ENCODE measurements at places on chromosomes 12 and 14.

- no peak for DNase-seq
These were observed 1002.3 kb downstream of the FLRT2 start for GRCh38 chr14:86532219-86532618.

DNA sequence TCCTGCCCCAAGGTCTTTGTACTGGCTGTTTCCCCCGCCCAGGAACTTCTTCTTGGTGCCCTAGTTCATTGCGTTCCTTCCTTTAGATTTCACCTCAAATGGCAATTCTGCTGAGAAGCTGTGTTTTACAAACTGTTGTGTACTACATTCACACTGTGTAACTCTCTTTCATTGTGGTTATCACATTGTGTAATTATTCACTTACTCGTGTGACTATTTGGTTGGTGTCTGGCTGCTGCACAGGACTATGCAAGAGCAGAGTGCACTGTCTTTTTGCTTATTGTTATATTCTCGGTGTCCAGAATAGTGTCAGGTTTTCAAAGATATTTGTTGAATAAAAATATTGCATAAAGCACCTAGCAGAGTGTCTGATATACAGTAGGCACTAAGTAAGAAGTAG is 177.2 kb upstream of the PRICKLE1 start:
- DNase-seq = no peak

DNA sequence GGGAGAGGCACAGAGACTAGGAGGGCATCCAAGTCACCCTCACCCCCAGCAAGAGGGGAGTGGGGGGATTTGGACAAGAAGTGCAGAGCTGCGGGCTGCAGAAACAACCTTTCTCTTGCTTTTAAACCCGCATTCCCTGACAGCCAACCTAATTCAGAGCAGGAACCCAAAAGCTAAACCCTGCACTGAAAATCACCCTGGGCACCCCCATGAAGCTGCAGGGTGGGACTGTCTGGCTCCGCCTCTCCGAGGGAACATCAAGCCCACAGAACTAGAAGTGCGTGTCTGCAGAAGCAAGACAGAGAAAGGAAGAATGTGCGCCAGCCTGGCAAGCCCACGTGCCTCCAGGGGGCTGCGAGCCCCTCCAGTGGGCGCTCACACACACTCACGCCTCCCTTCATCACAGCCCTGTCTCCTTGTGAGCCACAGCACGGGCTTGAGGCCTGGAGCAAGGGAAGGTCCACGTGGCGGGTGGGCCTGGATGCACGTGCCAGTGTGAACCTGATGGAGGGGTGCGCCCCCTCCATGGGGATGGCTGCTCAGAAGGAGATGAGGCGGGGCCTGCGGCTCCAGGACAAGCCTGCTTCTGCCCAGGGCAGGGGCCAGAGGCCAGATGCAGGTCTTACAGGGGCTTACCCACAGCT is 27.8 kb upstream of the PNMA1 start:
- no peak for DNase-seq

DNA sequence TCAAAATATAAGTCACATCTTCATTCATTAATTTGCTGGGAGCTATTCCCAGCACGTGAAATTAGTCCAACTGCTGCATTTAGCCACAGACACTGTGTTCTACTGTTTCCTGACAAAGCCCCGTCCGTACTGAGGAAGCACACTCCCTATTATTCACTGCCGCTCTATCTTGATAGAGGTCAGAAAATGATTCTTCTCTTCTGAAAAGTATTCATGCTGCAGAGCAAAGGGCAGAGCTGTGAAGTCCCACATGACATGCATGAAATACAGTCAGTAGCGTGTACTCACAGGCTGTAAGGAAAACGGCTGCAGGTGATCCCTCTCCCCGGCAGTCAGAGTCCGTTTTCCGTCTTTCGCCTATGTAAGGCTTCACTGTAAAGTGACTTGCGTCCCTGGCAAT is 302.5 kb upstream of the FKBP4 start:
- no peak for DNase-seq

DNA sequence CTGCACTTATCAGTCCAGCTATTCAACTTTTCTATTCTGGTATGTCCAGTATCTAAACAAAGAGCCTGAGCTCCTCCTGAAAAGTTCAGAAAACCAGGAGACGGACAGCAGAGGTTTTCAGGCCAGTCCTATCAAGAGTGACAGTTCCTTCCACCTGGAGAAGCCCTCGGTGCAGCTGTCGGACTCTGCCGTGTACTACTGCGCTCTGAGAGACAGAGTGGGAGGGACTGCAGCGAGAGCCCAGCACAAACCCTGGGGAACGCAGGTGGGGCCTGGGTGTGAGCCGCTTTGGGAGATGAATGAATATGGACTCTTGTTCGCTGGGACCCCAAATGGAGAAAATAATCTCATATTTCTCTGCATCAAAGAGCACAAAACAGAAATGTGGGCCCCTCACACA is 329.8 kb upstream of the OR4E1 start:
- no peak for DNase-seq

- no peak for DNase-seq
These were observed 167.1 kb downstream of the TBX5 start for GRCh38 chr12:114238808-114239207.

- no peak for DNase-seq
These were observed 127.3 kb upstream of the PLEKHA5 start for GRCh38 chr12:19002216-19002615.

DNA sequence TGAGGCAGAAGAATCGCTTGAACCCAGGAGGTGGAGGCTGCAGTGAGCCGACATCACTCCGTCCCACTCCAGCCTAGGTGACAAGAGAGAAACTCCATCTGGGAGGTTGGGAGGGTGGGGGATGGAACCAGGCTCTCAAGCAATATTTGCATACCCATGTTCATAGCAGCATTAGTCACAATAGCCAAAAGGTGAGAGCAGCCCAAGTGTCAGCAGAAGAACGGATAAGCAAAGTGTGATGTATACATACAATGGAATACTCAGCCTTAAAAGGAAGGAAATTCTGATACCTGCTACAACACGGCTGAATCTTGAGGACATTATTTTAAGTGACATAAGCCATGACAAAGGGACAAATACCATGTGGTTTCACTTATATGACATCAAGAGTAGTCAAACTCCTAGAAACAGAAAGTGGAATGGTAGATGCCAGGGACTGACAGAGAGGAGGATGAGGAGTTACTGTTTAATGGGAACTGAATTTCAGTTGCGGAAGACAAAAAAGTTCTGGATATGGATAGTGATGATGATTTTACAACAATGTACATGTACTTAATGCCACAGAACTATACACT is 11.6 kb downstream of the DAD1 start:
- DNase-seq = no peak

DNA sequence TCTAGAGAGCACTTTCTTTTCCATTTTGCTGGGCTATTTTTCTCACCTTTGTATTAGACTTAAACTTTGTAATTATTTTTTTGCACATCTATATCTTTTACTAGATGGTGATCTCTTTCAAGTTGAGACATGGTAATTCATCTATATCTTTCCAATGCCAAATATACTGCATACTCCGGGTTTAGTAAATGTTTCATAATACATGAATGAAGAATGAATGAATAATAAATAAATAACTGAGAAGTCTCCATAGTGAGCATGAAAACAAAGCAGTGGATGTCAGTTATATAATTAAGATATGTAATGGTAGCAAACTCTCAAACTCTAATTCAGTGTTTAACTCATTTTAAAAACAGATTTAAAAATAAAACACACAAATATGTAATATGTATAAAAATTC is 342.5 kb upstream of the KITLG start:
- DNase-seq = no peak

DNA sequence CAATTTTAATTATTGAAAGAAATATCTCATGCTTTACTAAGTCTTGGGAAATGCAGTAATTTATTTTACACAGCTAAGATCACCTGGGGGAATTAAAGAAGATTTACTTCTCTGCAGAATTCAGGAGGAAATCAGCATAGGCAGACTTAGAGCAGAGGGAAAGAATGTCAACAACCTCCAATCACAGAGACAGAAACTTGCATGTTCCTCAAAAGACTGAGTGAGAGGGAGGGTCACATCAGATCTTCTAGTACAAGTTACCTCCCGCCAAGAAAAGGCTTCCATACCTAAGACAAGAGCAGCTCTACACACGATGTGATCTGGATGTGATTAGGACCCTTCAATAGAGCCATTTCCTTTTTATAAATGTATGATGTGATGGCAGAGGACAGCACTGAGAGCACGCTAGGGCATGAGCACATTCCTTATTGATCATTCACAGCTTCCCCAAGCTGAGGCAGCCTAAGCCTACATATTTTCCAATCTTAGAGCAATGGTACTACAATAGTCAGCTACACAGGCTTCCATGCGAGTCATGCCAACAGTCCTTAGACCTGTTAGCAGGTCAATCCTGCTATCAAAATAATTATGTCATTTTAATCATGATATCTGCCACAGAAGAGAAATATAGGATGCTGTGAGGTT is 403.3 kb downstream of the ETNK1 start:
- no peak for DNase-seq

DNA sequence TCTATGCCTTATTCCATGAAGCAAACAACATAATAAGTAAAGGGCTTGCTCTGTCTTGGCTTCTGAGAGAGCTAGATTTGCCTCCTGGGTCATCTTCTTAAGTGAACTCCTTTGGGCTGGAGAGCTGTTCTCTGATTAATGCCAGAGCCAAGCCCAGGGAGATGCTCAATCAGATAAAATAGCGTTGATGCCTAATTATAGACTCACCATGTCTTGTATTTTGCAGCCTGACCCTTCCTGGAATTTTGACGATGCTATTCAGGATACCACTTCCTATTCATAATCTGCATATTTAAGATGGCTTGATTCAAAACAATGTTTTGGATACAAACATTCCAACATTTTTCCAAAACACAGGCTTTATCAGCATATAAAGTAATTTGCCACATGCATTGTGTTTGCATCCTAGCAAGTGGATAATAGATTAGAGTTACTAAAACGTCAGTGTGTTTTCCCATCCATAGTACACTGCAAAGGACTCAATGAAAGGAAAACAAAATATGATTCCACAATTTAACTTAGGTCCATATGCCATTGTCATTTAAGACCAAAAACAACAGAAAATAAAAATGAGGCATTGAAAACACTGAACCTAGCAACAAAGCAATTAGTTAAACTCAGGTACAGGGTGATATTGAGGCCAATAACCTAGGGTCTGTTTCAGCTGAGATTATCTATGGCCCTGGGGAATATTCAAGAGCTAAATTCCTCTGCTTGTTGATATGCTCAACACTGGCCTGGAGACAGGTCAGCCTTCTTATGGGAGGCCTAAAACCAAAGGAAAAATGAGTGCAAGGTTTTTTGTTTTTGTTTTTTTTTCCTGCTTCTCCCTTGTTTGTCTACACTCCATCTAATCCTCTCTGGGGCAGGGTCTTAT is 184.2 kb upstream of the FOXN3 start:
- DNase-seq = no peak

DNA sequence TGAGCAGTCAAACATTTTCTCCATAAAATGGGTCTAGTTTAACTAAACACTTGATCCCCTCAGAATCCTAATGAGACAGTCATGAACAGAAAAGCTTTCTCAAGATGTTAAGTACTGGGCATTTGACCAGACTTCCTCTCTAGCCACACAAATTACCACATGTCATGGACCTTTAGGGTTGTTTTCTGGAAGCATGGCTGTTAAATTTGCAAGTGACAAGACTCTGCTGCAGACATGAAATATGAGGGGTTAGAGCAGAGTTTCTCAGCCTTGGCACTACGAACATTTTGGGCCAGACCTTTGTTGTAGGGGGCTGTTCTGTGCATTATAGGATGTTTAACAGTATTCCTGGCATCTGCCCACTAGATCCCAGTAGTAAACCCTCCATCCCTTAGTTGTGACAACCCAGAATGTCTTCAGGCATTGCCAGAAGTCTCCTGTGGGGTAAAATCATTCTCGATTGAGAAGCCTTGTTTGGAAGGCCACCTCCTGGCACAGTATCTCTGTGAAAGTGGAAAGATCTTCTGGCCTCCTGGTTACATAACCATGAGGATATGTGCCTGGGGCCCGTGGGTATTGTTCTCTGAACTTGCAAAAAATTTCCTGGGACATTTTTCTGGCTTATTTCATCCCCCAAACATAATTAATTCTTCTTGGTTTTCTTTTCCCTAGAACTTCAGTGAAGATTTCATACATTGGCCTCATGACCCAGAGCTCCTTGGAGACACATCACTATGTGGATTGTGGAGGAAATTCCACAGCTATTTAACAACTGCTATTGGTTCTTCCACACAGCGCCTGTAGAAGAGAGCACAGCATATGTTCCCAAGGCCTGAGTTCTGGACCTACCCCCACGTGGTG is 4.3 kb downstream of the TMEM106C start:
- no peak for DNase-seq

DNA sequence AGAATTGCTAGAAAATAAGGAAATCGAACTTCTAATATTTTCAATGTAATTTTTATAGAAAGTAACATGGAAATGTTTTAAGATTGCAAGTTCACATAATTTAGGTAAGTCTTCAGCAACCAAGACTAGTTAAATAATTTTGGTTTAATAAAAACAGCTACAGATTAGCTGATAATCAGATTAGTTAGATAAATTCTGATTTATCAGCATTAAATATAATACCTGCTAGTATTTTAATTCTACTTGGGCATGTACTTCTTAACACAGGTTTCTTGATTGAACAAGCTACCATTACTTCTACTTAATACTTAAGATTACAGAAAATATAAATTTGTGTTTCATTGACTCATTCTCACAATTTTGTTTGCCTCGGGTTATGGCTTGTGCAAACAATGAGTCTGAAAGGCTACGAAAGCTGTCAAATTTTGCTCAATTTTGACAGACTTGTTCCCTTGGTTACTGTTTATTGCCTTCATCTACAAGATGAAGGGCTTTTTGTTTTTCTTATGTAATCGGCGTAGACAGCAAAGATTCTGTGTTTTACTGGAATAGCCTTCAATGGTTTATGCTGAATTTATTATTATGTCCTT is 116.1 kb upstream of the NUDT4 start:
- no peak for DNase-seq

GRCh38 chr12:89040146-89040964 is 311.9 kb downstream of the DUSP6 start:
- no peak for DNase-seq

DNA sequence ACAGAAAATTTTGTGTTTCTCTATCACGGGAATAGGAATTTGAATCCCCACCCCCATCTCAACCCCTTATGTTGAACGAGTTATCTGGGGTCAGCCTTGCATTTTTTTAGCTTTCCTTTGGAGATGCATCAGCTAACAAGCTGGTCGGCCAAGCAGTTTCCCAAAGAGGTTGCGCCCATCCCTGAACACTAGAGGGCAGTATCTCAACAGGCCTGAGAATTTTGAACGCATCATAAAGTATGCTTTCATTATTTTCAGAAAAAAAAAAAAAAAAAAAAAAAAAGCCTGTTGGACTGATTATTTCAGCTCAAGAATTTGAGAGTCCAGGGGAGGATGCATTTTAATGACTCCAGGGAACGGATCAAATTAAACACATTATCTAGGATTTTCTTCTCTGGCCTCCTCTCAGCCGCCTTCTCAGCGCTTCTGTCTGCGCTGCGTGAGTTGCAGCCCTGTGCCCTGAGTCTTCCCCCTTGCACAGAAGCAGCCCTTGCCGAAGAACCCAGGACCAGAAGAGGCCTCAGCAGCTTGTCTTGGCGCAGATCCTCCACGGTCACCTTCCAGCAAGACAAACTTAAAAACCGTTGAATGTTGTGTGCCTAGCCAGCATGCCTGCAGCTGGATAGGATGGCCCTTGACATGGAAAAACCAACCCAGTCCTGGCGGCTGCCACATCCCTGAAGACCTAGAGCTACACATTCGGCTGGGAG is 76.6 kb upstream of the GZMB start:
- DNase-seq = peak; percentile 57

GRCh38 chr12:57430112-57430930 is 522 bp downstream of the R3HDM2 start:
- peak; percentile 50 for DNase-seq
